ENCODE measurements at places on chromosomes 5 and 9.

GRCh38 chr5:120466341-120467006, 2.4 kb downstream of the PRR16 start:
- DNase-seq = no peak

- DNase-seq = no peak
Measured at GRCh38 chr9:74496406-74496805, 729 bp upstream of the RORB start.

- DNase-seq = no peak
Measured at GRCh38 chr5:147391781-147392180, 118.1 kb downstream of the DPYSL3 start.

DNA sequence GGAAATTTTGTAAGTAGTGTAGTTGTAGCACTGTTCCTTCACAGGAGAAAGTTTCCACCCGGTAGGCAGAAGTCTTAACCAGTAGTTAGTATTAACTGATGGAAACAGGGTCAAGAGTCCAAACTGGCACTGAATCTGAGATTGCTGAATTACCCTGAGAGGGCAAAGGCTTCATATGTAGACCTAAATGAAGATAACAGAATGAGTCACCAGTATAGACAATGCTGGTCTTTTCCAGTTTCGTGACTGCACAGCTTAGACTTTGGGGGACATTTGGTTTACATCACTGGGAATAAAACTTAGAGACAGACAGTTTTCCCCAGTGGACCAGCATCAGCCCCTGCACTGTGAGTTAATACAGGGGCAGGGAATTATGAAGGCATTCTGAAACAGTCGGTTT, 60.5 kb downstream of the PCSK5 start:
- DNase-seq = no peak

DNA sequence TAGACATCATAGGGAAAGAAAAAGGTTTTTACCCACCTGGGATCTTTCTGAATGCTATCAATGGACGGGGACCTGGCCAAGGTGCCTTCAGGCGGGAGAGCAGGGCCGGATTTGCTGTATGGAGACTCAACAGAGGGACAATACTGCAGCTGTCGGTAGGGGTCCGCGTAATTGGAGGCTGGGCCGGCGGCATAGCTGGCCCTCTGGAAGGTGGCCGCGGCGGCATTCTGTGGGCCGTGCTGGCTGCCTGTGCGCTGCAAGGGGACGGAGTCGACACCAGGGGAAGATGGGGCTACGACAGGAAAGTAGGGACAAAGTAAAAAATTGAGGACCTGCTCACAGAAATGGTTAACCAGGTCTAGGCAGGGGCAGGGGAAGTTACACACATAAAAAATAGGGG, 557.9 kb downstream of the CTNND2 start:
- DNase-seq = no peak
